ENCODE measurements at places on chromosomes 5 and 9.

DNA sequence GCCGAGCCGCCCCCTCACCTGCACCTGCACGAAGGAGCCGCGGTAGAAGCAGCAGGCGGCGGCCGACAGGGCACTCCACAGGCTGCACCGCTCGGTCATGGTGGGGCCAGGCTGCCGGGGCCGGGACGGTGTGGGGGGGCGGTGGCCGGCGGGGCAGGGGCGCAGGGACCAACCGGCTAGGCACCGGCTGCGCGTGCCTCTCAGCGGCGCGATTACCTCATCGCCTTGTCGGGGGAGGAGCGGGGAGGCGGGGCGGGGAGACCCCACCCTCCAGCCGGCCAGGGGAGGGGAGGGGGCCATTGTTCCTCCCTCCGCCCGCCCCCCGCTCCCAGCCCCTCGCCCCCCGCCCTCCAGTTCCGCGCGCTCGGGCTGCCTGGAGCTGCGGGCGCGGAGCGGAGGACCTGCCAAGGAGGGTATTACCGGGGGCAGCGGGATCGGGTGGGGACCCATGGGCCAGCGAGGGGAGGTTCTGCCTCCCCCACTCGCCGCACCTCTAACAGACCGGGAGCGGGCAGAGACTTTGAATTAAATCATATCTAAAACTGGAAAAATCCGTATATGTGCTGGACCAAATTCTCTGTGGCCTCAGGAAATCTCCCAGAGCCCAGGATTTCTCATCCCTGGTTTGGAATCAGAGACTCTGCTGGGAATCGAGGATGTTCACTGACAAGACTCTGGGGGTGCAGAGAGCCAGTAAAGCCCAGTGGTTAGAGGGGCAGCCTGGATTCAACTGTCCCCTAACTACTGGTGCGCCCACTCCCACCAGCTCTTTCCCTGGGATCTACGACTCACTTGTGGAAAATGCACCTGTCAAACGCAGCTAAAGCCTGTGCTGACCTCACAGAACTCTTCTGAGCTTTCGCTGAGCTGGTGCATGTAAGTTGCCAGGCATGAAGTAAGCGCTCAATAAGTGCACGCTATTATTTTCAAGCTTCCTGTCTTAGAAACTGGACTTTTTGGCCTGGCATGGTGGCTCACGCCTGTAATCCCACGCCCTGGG, 20.3 kb upstream of the TOR2A start:
- DNase-seq = no peak

- DNase-seq = no peak
Measured at GRCh38 chr5:27832886-27833285, 794.5 kb upstream of the CDH9 start.

DNA sequence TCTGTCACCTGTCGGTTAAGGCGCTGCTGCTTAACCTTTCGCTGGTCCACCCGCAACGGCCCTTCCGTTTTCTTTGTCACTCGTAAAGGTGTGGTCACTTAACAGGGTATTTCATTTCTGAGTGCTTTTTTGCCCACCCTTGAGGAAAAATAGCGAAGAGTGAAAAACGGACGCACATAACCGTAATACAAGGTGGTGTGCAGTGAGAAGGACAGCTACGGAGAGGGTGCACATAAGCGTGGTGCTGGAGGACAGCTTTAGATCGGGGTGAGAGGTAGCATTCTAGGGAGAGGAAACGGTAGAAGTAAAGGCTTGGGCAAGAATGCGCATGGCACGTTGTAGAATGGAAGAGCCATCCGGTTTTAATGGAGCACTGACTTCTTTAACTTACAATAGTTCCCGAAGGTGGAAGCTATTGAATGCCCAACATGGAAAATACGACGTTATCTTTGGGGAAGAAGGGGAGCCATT, 761 bp downstream of the CCT5 start:
- DNase-seq = no peak

DNA sequence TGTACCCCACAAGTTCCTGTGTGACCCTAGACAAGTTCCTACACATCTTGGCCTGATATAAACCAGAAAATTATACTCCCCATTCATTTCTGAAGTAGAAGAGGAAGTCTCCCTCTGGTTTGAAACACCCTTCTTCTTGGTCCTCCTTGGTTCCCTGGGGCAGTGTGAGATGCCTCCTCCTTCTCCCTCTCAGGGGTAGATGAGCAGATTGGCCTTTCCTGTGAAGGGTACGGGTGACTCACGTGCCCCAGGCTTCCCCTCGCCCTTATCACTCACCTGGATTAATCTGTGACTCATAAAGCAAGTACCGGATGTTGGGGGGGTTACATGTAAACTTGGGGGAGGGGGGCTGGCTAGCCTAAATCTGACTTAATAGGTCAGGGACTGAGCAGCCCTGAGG, 11.1 kb upstream of the AQP3 start:
- no peak for DNase-seq

DNA sequence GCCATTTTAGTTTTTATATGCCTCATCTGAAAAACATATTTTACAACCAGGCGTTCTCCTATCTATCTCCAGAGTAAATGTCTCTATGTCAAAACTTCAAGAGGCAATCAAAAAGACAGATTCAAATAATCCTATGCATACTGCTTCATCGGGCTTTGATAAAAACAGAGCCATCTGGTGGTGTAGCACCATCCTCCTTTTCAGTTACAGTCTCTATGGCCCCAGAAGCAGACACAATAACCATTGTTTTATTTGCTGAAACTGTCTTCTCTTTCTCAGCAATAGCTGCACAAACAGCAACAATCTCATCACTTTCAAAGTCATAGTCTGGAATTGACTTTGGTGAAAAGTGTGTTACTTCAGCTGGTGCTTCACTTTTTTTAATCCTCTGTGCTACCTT, 36.3 kb downstream of the PTGER4 start:
- no peak for DNase-seq

DNA sequence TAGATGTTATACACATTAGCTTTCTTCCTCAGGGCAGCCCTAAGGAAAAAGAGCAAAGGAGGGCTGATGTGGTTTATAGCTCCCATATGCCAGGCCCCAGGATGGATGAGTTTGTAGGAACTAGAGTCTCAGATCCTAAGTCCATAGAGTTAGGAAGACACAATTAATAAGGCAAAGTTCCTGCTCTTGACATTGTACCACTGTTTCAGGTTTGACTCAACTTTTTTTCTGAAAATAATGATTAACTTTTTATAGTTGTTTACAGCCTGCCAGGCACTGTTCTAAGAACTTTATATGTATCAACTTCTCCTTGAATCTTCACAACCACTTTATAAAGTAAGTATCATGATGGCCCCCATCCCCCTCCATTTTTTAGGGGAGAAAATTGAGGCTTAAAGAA, 339.5 kb downstream of the PDE4D start:
- DNase-seq = no peak

DNA sequence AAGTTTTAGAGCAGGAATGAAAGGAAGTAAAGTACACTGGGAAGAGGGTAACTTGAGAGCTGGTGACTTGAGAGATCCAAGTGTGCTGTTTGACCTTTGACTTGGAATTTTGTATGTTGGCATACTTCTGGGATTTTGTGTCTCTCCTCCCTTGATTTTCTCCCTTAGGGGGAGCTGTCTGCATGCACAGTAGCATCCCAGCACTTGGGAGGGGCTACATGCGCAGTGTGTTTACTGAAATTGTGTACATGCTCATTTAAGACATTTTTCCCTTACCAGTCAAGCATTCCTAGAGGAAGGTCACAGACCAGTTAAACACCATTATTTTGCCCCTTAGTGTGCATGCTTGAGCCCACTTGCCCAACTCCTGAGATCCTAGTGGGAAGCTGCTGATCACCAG, 120.1 kb downstream of the ZNF622 start:
- no peak for DNase-seq
